ENCODE measurements at places on chromosomes 4 and X. TPM values are rescaled to one million over a fixed set of nuclear protein-coding genes. Genes with fewer than 3 reads are reported as not detected.

DNA sequence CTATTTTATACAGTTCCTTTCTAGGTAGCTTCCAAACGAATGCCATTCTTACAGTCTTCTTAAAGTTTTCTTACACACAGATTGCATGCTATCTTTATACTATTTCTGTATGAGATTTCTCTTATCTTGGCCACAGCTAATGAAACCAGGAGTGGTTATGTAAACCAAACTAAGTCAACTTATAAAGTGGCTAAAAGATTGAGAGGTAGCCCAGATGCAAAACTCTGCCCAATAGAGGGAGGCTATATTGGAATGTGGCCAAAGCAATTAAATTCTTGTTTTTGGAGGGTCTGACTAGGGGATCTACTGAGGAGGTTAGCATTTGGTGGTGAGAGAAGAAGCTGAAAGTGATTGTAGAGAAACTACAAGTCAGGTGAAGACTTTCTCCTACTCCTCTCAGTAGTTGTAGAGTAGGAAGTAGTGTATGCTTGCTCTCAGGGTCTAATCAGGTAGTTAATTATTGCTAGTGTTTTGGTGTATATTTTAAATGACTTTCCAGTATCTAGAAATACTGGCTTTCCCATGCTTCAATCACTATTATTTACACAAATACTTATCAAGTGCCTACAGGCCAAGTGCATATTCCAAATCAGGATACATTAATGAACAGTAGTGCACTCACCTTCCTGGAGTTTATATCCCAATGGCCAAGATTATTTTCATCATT, 104.2 kb upstream of the HPGD start:
- DNase-seq = no peak

DNA sequence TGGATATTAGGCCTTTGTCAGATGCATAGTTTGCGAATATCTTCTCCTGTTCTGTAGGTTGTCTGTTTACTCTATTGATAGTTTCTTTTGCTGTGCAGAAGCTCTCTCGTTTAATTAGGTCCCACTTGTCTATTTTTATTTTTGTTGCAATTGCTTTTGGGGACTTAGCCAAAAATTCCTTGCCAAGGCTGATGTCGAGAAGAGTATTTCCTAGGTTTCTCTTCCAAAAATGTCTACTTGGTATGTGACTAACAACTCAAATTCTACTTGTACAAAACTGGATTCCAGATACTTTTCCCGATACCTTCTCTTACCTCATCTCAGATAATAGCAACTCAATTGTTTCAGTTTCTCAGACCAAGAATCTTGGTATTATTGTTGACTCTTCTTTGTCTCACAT, 142.4 kb upstream of the GLRA2 start:
- DNase-seq = no peak

Gene SMIM31
- total RNA-seq = not detected

GRCh38 chrX:17547658-17548057, 172.7 kb downstream of the NHS start:
- no peak for DNase-seq

Gene TLR2
- total RNA-seq = 0.94 TPM

Gene ARHGEF9
- total RNA-seq = 8.9 TPM

Measured in A673 (cell line).